ENCODE measurements at places on chromosomes 5 and 9. TPM values are rescaled to one million over a fixed set of nuclear protein-coding genes. Genes with fewer than 3 reads are reported as not detected.

Gene DBH
- total RNA-seq, result 0.09 TPM

Gene TIMD4
- 0.17 TPM for total RNA-seq

Gene CD72
- total RNA-seq, result 0.54 TPM

Gene HAVCR2
- 0.88 TPM for total RNA-seq

Gene DAB2
- total RNA-seq, result 19.4 TPM

Gene PPP3R2
- not detected for total RNA-seq

Gene QRFP
- not detected for total RNA-seq

Gene TAL2
- total RNA-seq, result not detected

Gene TAF11L10
- not detected for total RNA-seq

Gene ELOVL7
- total RNA-seq, result 0.30 TPM

Gene SLC36A3
- not detected for total RNA-seq

Gene INSL6
- not detected for total RNA-seq

Gene NMUR2
- not detected for total RNA-seq

- DNase-seq, result no peak
Measured at GRCh38 chr9:74573640-74574191, 76.6 kb downstream of the RORB start.

DNA sequence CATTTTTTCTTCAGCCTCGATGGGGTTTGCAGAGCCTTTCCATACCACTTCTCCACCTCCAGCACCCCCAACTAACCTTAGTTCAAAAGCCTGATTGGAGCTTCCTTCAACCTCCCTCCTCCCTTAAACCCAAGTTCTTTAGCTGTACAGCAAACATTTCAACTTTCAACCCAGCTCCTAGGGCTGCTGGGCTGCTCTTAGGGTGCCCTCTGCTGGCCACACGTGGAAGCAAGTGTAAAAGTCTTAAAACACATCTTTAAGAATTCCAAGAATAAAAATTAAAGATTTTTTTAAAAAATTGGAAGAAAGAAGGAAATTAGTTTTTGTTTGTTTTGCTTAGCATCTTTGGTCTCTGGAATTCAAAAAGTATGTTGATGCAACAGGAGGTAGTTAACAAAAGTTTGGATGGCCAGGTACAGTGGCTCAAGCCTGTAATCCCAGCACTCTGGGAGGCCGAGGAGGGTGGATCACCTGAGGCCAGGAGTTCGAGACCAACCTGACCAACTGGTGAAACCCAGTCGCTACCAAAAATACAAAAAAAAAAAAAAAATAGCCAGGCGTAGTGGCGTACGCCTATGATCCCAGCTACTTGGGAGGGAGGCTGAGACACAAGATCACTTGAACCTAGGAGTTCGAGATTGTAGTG is 15.5 kb upstream of the HSD17B3 start:
- DNase-seq, result peak; percentile 46

- DNase-seq, result peak; percentile 30
Measured at GRCh38 chr5:53397845-53398244, 82.6 kb upstream of the FST start.

DNA sequence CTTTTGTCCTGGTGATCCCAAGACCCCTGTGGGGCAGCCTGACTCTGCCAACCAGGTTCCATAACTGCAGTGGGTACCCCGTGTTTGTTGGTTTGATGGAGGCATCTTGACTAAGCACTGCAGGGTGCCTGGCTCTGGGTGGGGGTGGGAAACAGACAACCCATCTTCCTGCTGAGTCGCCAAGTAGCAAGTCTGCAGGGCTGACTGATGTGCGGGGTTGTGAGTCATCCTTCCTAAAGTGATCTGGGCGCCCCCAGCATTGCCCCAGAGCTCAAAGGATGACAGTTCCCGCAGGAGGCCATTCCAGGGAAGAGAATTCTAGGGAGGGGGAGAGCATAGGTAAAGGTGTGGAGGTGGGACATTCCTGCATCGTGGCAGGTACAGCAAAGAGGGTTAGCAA is 23.5 kb downstream of the DAB2IP start:
- no peak for DNase-seq

DNA sequence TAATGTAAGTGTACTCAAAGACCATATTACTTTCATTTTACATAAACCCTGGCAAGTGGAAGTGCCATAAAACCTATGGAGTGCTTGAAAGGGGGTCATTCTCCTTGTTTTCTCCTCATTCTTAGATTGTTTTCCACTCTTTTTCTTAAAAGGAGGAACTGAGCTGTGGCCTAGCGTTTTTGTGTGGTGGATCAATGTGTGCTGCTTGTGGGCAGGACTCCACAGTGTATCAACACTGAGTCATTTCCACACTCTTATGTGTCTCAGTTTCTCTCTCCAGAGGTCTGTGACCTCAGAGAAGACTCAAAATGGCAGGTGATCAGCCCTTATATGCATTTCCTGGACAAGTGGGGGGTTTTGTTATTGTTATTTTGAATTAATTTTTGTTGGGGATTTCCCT is 516.1 kb upstream of the CDH10 start:
- DNase-seq, result no peak

DNA sequence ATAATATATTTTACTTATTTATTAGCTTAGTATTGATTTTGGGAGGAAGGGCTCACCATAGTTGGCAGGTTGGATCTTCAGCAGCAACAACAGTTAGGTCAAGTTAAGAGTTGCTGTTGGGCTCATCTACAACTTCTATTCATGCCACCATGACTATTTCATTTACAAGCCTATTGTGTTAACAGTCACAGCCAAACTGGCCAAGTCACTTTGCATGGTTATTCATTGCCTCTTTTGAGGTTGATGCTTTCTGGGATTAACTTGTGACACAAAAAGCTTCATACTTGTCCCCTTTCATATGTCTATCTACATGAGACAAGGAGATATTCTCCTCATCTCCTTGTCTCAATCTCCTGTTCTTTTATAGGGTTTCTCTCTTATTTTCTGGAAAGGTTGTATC is 98.3 kb downstream of the WDR70 start:
- DNase-seq, result no peak

DNA sequence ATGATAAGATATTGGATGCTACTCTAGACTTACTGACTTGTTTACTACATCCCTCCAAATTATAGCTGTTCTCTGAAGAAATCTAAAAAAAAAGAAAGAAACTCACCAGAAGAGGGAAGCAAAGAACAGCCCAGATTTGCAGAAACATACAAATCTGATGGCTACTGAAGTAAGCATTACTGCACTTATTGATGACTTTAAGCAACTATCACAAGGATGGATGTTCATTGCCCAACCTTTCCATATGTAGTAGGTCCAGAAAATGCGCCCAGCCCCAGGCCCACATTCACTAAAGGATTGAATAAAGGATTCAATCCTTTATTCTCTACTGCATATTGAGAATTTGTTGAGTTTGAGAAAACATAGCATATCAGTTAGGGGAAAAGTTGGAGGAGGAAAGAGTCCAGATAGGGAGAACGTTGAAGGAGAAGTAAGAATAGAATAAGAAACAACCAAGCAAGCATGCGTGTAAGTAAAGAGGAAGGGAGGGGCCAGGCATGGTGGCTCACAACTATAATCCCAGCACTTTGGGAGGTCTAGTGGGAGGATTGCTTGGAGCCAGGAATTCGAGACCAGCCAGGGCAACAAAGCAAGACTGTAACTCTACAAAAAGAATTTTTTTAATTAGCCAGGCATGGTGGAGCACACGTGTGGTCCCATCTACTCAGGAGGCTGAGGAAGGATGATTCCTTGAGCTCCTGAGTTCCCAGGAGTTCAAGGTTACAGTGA is 33.8 kb upstream of the DTWD2 start:
- no peak for DNase-seq

DNA sequence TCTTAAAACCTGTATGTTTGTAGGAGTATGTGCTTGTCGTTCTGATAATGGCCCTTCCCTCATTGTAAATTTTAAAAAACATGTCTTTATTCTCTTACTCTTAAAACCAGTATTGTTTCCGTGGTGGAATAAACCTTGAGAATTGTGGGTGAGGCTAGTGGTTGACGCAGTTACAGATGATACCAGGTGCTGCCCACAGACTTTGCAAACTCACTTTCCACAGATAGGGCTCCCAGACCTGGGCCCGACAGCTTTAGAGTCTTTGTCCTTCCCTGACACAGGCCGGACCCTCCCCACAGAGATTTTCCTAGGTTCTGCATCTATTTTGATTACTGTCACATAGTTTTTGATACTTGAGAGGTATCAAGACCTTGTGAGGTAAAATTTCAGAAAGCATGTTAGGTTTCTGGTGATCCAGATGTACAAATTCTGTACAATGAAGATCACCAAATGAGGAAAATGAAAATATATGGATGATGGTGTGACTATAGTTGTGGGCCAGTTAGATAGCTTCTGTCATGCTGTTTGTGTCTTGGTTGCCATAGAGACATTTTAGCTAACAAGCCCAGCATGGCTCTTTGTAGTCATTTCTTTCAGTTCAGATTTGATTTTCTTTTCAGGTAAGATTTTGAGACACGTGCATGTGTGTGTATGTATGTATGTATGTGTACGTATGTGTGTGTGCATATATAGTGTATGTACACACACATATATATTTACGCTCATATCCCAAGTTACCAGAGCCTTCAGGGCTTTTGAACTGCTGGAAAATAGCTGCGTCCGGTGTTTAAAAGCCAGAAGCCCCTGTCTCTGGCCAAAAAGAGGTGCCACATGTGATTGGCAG is 33.8 kb downstream of the DMRT1 start:
- DNase-seq, result no peak

DNA sequence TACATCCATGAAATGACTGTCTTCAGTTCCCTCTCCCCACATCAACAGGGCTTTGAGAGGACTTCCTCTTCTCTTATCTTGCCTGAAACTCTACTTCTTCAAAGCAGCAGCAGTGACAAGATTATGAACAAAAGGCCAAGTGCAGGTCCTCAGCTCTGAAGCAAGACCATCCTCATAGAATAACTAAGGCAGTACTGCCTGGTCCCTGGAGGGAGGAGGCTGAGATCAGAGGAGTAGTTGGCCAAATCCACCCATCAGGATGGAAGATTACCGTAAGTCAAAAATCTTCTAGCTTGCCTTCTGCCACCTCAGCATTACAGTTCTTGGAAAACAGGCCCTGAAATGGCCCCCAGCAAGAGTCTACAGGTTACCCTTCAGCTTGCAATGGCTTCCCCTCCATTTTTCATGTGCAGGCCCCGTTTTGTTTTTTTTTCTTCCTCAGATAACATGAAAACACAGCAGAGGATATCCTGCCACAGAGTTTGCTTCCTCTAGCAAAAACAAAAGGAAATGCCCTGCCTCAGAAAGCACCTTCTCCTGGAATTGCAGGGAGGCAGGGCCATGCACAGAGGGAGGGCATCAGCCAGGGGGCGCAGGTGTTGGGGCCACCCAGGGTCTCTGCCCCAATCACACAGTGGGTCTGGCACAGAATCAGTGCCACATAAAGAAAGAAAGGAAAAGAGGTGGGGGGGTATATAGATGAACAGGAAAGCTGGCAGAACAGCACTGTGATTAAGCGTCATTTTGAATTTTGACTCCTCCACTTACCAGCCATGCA is 40.0 kb downstream of the KLHL3 start:
- peak; percentile 22 for DNase-seq

DNA sequence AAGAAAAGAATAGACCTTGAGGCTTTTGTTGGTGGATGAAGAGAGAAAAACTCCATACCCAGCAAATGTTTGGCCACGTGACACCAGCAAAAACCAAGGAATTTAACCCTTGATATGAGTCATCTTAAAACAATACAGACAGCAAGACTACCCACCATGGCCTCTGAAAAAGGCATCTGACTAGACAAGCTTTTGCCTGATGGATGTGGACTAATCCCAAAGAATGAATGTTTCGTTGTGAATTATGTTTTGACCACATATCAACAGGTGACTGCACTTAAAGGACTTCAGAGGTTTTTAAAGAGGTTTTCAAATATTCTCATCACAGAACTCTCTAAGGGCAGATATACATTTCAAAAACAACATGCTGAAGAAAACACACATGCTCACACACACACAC is 33.0 kb upstream of the SLC1A3 start:
- no peak for DNase-seq

- DNase-seq, result no peak
Measured at GRCh38 chr5:124044613-124045012, 532.6 kb downstream of the CSNK1G3 start.

GRCh38 chr5:180334176-180334575 is 19.0 kb downstream of the GFPT2 start:
- no peak for DNase-seq

GRCh38 chr5:139925650-139926640 is 117.2 kb downstream of the NRG2 start:
- no peak for DNase-seq

- DNase-seq, result no peak
Measured at GRCh38 chr5:145483212-145483611, 351.9 kb downstream of the PRELID2 start.

GRCh38 chr9:134231330-134231745 is 67.0 kb upstream of the RNU6ATAC start:
- no peak for DNase-seq

DNA sequence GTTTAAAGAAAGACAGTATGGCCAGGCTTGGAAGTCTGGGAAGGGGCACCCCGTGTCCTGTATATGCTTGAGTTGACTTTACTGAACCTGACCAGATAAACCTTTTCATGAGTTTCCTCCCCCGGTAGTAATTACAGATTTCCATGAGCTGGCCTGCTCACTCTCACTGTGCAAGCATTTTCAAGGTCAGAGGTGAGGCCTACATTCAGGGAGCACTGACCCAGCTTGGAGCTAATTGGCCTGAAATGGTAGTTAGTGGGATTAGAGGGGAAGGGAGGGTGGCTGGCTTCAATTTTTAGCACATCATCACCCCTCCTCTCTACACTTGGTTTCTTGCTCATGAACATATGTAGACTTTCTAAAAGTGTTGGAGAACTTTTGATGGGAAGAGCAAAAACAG is 99.2 kb downstream of the PSAT1 start:
- DNase-seq, result no peak

DNA sequence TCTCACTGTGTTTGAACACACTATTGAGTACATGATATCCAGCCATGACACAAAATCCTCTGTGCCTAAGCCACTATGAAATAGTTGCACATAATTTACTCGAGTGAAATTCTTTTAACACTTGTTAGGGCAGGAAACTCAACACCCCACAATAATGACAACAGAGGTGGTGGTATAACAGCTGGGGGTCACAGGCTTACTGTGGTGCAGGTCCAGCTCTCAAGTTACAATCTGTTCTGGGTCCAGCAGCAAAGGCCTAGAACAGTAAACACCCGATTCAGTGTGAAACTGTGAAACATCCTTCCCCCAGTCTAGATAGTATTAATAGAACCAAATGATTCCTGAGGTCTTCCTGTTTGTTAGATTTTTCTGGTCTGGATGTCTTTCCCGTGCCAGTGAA is 102.9 kb upstream of the APC start:
- DNase-seq, result no peak

- DNase-seq, result no peak
Measured at GRCh38 chr5:138955671-138956295, 80.6 kb upstream of the LRRTM2 start.

GRCh38 chr5:77893225-77893860 is 117.2 kb upstream of the TBCA start:
- no peak for DNase-seq

- no peak for DNase-seq
Measured at GRCh38 chr5:27241564-27242257, 203.3 kb upstream of the CDH9 start.
